ENCODE measurements at places on chromosomes 6 and 20.
A peak's percentile ranks its signal among the peaks of the same experiment; 100 is the strongest.

DNA sequence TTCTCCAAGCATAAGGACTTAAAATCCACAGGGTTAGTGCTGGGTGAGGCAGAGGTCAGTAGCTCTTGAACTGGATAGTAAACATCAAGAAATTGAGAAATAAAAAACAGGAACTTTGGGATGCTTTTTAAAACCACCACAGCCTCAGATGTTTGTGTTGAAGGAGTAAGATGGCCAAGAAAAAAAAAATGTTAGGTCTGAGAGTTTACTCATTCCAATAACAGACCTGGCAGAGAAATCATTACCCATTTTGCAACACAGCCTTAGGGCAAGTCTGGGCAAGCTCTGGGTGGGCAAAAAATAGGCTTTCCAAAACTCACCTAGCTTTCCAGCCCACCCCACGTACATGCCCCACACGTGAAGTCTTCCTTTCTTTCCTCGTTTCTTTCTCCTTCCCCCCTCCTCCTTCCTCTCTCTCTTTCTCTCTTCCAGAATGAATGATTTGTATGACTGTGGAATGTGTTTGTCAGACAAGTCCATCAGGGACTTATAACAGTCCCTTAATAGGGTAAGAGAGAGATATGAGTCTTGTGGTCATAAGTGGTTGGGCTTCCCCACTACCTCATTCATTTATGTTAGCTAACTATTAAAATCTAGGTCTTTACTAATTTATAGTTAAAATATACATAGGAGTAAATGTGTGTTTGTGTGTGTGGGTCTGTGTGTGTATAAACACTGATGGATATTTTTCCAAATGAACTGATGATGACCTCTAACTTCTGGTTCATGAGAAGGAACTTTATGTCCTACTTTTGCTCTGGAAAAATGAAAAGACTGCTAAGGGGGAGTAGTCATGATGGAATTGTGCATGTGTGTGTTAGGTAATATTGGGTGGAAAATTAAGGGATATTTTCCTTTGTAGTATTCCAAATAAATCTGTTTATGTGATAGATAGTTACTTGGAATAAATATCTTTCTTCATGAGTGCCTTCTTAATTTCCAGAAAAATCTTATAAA is 18.0 kb upstream of the DSE start:
- DNase-seq: no peak

- DNase-seq: peak; percentile 24
These were observed 802 bp downstream of the HDAC2 start for GRCh38 chr6:113969888-113970804.

DNA sequence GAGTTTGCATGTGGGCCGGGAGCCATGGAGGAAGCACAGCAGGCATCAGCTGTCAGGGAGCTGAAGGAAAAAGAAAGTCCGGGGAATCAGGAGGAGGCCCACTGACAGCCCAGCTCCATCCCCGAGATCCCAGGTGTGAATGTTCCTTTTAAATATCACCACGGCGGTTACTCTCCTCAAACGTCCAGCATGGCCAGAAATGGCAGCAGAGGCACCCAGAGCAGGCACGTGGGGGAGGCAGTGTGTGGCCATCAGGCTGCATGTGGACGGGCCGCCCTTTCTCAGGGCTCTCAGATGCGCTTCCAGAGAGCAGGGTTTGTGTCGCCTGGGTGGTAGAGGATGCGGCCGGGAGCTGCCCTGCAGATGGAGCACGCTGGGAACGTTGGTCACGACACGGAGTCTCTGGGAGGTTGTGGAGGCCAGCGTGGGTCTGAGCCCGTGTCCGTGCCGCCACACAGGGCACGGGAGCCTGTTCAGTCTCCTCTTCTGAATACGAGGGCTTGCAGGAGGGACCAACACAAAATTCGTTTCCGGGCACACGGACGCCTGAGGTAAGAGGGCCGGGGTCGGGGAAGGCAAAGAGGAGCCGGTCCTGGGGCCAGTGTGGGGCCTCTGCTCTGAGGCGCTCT is 45.3 kb upstream of the DACT2 start:
- no peak for DNase-seq

- no peak for DNase-seq
These were observed 26.1 kb downstream of the SPATA2 start for GRCh38 chr20:49889001-49889934.

DNA sequence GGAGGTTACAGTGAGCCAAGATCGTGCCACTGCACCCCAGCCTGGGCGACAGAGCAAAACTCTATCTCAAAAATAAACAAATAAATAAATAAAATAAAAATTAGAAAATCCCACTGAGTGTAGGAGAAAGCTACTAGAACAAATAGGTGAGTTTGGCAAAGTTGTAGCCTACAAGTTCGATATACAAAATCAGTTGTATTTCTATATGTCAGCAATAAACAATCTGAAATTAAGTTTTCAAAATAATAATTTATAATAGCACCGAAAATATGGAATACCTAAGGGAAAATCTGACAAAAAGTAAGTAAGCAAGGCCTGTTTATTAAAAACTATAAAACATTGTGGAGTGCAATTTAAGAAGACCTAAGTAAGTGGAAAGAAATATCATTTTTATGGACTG is 5.1 kb upstream of the DEFB118 start:
- no peak for DNase-seq

GRCh38 chr6:42974919-42975505 is 4.0 kb downstream of the PEX6 start:
- DNase-seq: no peak

- DNase-seq: no peak
These were observed 83.7 kb upstream of the RALY start for GRCh38 chr20:33910056-33910455.

- DNase-seq: no peak
These were observed 1.2 kb downstream of the SLC35B2 start for GRCh38 chr6:44255871-44256774.

- peak; percentile 3 for DNase-seq
These were observed 367.5 kb downstream of the GRIK2 start for GRCh38 chr6:101760843-101761621.

DNA sequence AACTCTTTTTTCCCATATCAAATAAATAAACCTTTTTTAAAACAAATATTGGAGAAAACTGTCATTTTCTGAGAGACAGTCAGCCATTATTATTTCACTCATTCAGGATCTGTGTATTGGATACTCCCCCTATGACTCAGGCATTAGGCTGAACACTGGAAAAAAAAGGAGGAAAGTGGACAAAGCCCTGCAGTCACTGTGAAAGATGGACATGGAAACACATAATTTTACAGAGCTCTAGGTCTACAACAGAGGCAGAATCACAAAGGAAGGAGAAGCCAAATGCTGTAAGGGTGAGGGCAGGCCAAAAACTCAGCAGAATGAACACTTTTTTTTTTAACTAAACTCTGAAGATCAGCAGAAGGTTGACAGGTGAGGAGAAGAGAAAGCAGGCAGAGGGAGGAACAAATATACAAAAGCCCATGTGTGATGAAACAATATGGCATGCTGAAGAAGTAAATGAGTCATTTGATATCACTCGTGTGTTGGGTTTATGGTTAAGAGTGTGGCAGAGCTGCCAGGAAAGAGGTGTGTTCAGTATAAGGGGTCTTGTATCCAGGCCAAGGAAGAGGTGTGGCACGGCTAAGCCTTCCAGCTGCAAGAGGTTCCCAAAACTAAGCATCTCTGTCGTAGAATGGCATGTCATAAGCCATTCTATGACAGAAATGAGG is 39.1 kb downstream of the EPB41L2 start:
- DNase-seq: peak; percentile 93

DNA sequence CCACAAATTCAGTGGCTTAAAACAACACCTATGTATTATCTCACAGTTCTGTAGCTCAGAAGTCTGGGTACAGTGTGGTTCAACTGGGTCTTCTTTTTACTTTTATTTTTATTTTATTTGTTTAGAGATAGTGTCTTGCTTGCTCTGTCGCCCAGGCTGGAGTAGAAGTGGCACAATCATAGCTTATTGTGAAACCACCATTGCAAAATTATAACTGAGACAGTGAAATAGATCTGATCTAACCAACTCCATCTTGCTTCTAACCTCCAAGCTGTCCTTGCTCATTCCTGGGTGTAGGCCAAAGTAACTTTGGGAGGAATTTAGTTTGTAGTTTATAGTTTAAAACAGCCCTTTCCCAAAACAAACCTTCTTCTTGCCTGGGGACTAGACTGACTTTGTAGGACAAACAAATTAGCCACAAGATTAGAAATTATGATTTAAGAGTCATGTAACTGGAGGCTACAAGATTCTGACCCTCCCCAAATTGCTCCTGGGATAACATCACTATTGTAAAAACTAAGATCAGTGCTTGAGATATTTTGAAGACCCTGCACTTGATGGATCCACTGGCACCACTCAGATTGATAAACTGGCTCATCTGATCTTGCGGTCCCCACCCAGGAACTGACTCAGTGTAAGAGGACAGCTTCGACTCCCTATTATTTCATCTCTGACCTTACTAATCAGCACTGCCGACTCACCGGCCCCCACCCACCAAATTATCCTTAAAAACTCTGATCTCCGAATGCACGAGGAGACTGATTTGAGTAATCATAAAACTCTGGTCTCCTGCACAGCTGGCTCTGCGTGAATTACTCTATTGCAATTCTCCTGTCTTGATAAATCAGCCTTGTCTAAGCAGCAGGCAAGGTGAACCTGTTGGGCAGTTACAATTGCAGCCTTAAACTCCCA is 193.4 kb upstream of the CDYL start:
- DNase-seq: no peak

DNA sequence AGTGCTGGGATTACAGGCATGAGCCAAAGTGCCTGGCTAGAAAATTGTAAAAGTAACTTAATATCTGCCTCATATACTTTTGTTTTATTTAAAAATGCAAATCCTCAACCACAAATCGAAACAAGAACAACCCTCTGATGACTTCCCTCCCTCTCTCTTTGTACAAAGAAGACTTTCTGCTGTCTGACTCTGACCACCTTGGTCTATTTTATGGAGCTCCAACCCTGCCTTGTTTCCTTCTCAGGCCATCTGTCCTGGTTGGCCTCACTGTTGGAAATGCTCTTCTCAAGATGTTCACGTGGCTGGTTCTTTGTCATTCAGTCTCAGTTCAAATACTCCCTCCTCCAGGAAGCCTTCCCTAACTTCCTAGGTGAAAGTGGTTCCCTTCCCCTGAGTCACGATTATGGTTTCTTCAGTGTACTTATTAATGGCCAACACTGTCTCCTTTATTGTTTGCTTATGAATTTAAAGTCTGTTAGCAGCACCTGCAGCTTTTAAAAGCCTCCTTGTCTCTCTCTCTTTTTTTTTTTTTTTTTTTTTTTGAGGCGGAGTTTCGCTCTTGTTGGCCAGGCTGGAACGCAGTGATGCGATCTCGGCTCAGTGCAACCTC is 151.5 kb upstream of the SALL4 start:
- peak; percentile 17 for DNase-seq

- DNase-seq: no peak
These were observed 5.1 kb upstream of the TFAP2A start for GRCh38 chr6:10419749-10420545.

DNA sequence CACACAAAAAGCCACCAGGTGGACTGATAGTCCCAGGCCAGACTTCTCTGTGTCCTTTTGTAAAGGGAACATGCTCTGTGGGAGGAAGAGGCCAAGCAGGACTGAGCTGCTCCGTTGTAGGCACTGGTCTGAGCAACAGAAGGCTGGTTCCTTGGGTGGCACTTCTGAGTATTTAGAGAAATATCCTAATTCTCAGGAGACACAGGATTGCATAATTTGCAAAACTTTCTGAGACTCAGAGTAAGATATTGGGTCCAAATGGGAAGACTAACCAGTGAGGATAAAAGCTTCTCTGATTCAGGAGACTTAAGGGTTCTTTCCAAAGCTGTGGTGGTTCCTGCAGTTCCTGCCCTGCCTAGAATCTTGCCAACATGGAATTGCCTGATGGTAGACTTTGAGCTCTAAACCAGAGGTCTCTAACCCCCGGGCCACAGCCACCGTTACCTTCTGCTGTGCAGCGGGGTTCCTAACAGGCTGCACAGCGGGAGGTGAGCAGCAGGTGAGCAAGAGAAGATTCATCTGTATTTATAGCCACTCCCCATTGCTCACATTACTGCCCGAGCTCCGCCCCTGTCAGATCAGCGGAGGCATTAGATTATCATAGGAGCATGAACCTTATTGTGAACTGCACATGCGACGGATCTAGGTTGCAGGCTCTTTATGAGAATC is 107.0 kb downstream of the OLIG3 start:
- DNase-seq: no peak

GRCh38 chr6:150026976-150027805 is 1.9 kb upstream of the RAET1L start:
- no peak for DNase-seq

DNA sequence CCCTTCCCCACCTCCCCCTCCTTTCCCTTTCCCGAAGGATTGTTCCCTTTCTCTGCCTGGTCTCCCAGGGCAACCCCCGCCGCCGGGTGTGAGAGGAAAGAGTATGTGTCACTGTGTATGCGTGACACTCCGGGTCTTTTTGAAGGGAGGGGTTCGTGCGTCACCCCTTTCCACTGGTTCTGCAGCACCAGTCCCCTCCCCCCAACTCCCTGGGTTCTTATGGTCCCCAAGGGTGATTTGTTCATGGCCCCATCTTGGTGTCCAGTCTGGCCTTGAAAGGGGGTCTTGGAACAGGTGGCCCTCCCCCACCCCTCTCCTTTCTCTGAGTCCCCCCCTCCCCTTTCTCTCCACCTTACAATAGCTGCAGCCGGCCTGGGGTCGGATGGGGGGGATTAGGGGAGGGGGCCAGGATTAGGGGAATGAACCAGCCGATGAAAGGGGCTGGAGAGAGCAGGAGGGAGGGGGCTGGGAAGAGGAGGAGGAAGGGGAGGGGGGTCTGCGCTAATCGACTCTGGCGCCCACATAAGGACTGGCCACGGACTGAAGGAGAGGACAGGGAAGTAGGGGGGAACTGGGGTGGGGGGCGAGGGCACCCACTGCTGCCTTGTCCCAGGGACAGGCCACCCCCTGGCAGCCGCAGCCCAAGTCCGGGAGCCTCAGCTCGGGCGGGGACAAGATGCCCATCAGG is 1.3 kb upstream of the RING1 start:
- DNase-seq: peak; percentile 73

- DNase-seq: no peak
These were observed 9.1 kb downstream of the SDC4 start for GRCh38 chr20:45339084-45339483.

- DNase-seq: no peak
These were observed 657.2 kb downstream of the DHX35 start for GRCh38 chr20:39619271-39619785.

- DNase-seq: no peak
These were observed 89.4 kb upstream of the SIRPA start for GRCh38 chr20:1805816-1806215.

- DNase-seq: no peak
These were observed 444.1 kb upstream of the SOX4 start for GRCh38 chr6:21149470-21149869.

GRCh38 chr6:71349976-71350615 is 61.5 kb downstream of the OGFRL1 start:
- peak; percentile 36 for DNase-seq

DNA sequence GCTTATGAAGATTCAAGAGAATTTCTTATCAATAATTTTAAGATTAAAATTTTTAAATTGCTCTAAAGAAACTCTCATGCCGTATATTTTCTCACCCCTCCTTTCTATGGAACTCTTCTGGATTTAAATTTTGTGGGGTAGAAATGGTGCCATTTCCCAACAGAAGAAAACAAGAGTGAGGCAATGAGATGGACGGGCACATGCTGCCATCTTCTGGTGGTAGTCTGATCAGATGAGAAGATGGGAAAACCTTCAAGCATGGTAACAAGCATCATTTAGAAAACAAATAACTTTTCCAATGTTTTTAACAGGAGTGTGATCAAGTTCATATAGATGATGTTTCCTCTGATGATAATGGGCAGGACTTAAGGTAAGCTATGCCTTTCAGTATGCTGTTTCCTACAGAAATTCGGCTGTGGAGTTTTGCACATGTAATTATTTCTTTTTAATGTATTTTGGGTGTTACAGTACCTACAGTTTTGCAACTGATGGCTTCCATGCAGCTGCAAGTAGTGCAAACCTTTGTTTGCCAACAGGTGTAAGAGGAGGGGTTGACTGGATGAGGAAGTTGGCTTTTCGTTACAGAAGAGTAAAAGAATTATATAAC is 271.4 kb downstream of the EYA4 start:
- DNase-seq: peak; percentile 51

All from HT1080 (cell line).